ENCODE measurements at places on chromosomes 1 and 21.

DNA sequence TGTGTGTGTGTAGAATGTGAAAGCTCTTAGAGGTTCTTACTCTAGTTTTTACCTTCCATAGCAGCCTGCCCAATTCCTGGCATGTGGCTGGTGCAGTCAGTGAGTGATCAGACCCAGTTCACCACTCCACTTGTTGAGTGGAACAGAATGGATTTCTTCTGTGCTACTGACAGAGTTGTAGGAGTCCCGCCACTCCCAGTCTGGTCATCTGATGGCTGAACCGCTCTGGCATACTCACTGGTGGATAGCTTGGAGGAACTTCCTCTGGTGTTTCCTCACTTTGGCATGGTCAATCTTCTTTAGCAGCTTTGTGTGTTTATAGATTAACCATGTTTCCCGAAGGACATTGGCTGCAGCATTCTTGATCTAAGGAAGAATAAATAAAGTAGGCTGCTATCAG is 106.7 kb upstream of the ADAR start:
- peak; percentile 58 for DNase-seq

- no peak for DNase-seq
Measured at GRCh38 chr1:45589861-45590260, 6.0 kb downstream of the NASP start.

- no peak for DNase-seq
Measured at GRCh38 chr1:177849130-177849529, 120.7 kb downstream of the SEC16B start.

DNA sequence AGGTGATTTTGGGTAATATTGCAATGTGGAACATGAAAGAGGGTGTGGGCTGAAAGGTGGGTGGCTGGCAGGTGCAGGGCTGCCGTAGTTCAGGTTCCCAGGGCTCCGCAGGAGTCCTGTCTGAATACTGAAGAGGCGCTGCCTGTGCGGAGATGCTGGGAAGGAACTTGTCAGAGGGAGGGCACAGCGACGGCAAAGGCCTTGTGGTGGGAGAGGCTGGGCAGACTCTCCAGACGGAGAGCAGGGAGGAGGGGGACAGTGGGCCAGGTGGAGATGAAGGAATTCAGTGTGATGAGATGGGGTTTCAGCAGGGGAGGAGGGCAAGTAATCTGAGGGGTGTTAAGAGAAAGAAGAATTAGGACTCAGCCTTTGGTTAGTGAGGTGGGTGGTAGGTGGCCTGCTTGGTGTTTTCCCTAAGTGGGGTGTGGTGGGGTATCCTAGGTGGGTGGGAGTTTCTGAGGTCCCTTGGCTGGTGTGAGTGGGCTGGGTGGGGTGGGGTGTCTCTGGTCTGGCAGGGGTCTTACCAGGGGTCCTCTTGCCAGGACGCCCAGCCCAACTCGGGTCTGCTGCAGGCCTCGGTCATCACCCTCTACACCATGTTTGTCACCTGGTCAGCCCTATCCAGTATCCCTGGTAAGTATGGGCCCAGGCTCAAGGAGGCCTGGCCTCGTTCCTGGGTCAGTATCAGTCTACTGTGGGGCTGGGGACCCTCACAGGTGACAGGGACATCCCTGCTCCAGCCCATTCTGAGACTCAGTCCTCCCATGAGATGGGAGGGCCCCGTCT is 15.6 kb downstream of the SERINC2 start:
- DNase-seq, result no peak

DNA sequence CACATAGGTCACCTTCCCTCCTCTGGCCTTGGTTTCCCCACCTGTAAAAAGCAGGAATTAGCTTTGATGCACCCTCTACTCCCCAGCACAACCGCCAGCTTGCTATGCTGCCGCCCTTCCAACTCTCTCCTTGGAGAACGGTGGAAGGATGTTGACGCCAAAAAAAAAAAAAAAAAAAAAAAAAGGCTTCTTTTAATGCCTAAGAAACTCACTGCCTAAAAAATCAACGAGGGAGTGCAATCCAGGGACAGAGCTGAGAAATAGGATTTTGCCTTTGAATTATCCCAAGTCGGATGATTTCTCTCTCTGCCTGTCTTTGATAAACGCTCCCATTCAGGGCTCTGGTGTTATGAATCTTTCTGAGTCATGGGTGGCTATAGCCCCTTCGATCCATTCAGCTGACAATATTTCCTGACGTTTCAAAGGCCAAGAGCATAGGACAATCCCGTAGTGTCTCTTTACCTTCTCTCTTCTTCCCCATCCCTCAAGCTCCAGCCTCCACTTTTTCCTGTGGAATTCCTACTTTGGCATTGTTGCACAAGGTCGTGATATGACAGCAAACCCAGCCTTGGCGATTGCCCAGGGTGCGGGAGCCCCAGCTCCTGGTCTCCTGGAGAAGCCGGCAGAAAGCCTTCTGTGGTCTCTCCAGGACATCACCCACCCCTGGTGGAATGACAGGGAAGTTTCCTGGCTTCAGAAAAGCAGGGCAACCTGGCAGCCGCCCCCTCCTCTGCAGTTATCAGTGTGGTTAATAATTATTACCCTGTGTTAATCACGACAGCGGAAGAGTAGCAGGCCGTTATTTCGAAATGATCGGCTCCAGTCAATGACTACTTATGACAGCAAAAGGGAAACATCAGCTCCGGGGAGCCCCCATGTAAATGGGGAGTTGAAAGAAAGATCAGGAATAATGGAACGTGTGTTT is 8.0 kb upstream of the PLXNA2 start:
- no peak for DNase-seq

DNA sequence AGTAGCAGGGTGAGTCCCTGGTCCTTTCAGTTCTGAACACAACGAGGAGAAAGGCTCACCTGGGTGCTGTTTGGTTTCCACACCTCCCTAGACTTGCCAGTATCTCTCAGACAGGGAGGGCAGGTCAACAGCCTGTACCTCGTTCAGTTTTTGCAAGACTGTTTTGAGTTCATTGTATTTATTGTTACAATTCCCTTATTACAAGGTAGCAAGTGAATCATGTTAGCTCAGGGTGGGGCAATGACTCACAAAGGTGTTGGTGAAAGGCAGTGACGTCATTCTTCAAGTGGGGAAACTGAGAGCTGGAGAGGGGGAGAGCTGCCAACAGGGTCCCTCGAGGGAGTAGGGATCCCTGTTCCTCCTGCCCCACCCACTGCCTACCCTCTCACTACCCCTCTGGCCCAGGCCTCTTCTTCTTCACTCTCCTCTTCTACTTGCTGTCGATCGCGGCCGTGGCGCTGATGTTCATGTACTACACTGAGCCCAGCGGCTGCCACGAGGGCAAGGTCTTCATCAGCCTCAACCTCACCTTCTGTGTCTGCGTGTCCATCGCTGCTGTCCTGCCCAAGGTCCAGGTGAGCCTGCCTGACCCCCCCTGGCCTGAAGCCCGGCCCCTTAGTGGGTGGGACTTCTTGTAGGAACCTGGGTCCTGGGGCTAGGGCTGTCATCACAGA is 13.4 kb downstream of the SERINC2 start:
- DNase-seq, result no peak

- peak; percentile 58 for DNase-seq
Measured at GRCh38 chr1:231584117-231584516, 42.5 kb upstream of the DISC1 start.

DNA sequence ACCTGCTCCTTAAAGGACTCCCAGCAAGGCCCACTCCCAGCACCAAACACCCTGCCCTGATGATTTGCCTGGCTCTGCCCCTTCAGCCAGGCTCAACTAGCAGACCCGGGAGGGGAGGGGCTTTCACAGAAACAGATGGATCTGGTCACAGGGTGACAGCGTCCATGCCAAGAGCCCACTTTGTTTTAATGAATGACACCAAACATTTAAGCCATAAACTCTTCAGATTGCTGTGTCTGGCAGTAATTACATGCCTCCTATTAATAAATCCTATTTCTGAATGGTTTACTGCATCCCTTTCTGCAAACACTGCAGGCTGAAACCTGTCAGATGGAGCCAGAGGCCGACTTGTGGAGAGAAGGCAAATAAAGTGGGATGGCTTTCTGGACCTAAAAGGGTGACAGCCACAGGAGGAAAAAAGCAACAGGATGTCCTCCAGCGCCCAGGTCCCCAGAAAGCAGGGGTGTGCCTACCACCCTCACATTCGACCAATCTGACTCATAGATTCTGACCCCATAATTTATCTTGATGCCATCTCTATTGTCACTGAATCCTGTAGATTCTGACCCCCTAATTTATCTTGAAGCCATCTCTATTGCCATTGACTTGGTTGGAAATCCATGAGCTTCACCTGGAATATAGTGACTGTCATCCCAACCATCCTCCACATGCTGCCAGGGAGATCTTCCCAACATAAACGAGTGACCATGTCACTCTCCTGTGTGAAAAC is 200.9 kb downstream of the PLPP3 start:
- no peak for DNase-seq

DNA sequence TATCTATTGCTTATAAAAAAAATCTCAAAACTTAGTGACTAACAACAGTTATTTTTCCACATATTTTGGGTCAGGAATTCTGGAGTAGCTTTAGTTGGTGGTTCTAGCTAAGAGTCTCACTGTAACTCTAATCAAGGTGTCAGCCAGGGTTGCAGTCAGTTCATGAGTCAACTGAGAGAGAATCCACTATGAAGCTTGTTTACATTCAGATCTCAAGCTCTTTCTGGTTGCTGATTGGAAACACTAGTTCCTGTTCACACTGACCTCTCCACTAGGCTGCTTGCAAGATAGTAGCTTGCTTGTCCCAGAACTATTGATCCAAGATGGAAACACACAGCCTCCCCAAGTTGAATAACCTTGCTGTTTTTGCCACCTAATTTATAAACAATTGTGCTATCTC is 1192.1 kb upstream of the B3GALT2 start:
- DNase-seq, result no peak

- no peak for DNase-seq
Measured at GRCh38 chr1:203199481-203199815, 12.9 kb upstream of the CHI3L1 start.

- no peak for DNase-seq
Measured at GRCh38 chr1:7515175-7515574, 255.9 kb upstream of the VAMP3 start.
